Epithelial cell of proximal tubule (primary cell): ENCODE measurements at places on chromosomes 5 and 9.

DNA sequence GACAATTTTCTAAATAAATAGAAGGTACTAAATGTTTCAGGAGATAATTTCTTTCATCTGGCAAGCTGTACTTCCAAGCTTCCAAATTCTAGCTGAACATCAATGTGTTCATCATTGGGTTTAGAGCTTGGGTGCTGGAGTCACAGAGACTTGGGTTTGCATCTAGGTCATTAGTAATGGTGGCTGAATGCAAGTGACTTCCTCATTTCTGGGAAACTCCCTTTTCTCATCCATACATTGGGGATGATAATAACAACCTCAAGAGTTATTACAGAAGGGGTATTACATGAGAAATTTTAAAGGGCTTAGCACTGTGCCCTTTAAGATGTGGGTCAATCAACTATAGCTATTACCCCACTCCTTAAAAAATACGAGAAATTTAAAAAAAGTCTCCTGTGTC, 41.1 kb upstream of the KLF4 start:
- DNase-seq = no peak

- no peak for DNase-seq
Measured at GRCh38 chr9:26744191-26744965, 148.2 kb downstream of the CAAP1 start.

- DNase-seq = no peak
Measured at GRCh38 chr5:66974256-66974655, 222.3 kb downstream of the CD180 start.

GRCh38 chr9:29006628-29007027, 1433.3 kb upstream of the C9orf72 start:
- DNase-seq = no peak

DNA sequence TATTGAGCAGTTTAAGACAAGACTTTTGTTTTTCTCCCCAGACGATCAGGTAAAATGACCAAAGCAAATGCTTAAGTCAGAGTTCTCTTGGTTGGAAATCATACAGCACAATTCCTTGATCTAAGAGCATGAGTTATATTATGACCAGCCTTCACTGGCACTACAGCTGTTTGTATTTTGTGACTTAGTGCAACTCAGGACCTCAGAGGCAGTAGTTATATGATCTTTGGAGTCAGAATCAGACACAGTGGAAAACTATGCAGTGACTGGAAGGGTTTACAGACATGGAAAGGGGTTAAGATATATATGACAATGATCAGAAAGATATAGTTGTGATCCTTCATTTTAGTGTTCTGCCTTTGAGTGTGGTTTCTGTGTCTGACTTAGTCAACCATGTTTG, 24.3 kb downstream of the RAD23B start:
- no peak for DNase-seq

DNA sequence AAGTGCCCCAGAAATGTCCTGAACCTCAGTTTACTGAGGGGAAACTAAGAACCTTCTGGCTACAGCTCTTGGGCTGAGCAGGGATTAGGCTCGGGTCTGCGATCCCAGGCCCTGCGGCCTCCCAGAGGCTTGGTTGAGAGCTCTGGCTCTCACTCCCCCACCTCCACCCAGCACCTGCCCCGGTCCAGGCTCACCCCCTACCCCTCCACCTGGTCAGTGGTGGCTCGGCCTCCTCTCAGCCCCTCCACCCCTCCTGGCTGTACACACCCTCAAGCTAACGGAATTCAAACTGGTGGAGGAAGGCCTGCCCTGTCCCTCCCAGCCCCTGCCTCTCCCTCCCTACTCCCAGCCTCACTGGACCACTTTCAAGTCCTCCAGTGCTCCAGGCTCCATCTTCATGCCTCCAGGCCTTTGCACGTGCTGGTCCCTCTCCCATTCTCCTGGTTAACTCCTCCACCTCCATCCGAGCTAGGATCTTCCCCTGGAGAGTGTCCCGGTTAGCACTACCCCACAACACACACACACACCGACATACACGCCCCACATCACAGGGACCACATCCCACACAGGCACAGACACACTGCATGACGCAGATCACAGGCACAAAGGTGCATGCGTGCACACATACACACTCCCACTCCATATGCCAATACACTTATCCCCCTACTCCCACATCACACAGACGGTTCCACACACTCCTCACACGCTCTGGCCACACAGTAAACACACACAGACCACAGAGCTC, 130.9 kb downstream of the C9orf50 start:
- DNase-seq = no peak

GRCh38 chr5:33812746-33813145, 79.0 kb downstream of the ADAMTS12 start:
- no peak for DNase-seq

- no peak for DNase-seq
Measured at GRCh38 chr9:14403081-14403480, 89.1 kb upstream of the NFIB start.

DNA sequence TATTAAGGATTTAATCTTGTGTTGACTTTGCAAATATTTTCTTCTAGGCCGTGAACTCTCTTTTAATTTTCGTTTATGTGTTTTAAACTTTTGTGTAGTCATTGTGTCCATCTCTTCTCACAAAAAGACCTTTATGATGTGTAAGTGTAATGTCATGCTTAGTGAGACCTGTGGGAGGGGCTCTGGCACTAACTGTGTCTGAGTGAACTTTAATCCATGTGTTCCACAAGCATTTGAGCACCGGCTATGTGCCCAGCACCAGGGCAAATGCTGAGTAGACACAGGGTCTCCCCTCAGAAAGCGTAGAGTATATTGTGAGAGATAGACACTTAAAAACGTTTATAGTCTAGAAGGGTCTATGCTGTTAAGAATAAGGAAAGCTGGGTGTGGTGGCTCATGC, 272.6 kb upstream of the TUT7 start:
- no peak for DNase-seq

DNA sequence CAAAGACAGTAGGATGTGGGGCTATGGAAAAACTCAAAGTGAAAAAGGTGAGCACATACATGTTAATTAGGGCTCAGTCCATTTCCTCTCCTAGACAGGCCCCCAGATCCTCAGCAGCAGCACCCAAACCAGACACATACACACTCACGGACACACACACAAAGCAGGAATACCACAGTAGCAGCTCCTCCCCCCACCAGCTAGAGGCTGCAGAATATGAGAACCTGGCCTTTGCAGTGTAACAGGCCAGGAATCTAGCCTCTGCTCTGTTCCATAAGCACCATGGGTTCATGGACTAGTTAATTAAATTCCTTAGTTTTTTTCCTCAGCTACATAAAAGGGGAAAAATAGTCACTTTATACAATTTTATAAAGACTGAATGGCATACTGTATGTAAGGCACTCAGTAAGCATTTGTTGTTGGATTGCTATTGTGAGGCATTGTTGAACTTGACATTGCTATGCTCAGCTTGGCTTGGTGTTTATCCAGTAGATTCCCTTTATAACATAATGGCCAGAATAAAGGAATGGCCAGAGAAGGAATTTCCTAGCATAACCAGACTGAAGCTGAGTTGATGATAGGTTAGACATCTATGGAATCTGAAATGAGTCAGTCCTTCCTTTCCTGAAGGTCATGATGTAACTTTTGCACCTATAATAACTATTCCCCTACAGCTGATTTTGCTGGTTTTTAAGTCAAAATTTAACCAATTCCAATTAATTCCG, 186.8 kb downstream of the SEMA5A start:
- DNase-seq = peak; percentile 50

- no peak for DNase-seq
Measured at GRCh38 chr5:15103864-15104263, 232.3 kb upstream of the ANKH start.

DNA sequence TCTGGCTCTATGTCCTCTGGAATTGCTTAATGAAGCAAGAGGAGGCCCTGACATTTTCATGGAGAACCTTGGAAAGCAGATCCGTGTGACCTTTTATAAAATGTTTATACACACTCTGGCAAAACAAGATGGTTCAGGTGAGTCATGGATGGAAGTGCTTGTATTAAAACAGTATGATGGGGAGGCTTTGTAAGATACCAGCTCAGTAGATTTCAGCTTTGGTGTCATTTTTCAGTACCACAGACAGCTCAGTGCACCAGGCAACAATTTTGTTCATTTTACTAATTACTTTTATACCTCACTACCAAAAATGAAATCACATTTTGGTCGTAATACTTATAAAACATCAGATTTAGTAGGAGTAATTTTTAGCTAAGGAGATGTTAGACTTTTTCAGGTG, 5.2 kb downstream of the KCNN2 start:
- DNase-seq = no peak

DNA sequence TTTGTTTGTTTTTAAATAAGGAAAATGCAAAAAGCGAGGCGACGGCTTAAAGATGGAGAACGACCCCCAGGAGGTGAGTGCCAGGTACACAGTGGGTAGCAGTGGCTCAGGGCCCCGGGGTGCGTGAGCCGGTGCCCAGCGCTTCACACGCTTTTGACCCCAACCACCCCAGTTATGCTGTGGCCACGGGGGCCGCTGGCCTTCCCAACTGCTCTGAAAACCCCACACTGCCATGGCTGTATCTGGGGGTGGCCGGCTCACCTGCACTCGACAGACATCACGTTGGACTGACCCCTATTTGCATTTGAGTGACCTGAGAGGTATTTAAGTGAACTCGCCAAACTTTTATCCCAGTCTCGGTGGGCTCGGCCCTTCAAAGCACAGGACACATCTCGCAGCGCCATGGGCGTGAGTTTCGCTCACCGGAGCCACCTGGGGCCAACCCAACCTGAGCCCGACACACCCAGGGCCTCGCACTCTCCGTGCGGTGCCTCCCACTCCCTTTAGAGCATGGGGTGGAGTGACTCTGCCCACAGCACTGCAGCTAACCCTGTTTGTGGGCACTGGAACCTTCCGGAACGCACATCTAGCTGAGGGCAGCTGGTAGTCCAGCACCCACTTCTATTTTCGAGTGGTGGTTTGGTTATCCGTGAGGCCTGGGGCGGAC, 13.7 kb upstream of the AJM1 start:
- no peak for DNase-seq

- DNase-seq = no peak
Measured at GRCh38 chr5:79255786-79256557, 20.0 kb downstream of the JMY start.

DNA sequence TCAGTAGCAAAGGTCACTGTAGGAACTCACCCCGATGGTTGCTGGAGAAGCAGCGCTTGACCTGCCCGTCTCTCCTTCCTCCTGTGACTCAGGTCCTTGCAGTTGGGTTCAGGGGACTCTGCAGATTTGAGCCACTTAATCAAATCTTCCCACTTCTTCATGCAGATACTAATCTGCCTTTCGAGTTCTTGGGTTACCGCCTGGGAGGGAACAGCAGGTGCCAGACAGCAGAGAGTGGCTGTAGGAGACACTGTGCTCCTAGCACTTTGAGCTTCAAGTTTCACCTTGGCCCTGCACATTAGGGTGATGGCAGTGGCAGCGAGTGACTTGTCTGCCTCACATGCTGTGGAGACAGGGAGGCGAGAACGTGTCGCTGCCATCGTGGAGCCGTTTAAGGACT, 478.3 kb downstream of the PSAT1 start:
- DNase-seq = no peak

DNA sequence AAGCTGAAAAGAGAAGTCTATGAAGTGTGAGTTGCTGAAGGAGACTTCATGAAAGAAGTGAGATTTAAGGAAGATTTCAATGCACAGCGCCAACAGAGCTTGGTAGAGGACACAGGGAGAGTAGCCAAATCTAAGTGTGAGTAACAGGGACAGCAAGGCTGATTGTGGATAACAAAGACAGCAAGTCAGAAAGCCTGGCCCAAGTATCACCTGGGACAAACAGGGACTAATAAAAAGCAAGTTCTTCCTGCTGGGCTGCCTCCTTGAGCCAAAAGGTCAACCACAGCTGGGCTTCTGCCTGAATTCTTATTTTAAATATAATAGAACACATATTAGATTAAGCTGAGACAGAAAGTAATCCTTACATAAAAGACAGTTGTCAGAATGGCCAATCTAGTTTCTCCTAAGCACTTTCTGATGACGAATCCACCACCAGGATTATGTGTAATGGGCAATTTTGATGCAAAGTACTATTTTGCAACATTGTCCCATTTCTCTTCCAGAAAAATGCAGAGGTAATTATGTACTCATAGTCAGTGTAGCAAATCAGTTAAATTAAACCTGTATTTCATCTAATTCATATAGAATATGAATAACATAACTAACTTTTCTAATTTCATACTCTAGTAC, 73.8 kb downstream of the MAPKAP1 start:
- DNase-seq = no peak

DNA sequence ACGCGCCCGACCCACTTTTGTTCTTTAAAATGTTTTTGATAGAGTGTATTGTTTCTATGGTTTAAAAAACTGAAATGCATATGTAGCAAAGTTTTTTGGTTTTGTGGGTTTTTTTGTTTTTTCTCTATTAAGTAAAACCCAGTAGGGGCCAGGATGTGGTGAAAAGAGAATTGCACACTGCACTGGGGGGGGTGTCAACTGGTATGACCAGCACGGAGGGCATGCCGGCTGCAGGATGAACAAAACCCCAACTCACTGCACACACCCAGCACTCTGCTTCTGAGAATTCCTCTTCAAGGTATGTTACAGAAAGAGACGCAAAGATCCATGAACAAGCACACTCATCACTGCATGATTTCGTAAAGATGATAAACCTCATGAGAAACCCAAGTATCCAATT, 75.0 kb downstream of the STK10 start:
- no peak for DNase-seq

- no peak for DNase-seq
Measured at GRCh38 chr5:145887976-145888574, 15.3 kb upstream of the GRXCR2 start.

DNA sequence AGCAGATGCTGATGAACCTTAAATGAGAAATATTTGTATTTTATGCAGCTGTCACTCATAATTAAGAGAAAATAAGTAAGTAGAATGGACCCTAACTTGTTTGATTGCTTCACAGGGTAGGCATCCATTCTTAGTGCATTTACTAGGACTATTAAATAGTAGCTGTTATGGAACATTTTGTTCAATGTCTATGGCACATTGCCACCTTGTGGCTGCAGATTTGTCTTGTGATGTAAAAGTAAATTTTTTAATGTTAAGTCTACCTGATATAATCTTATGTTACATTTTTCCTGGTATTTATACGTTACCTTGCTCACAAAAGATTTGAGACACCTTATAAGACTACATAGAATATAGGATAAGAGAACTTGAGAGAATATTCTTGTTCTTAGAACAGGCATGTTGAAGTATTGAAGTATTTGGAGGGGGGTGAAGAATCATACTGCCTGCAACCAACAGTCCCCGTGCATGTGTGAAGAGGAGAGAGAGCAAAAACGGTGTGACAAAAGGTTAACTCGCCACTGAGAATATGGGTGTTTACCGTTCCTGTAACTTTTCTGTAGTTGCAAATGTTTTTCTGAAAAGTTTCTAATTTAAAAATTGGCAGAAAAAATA, 161.1 kb downstream of the MAST4 start:
- no peak for DNase-seq

- no peak for DNase-seq
Measured at GRCh38 chr9:68495247-68495646, 45.4 kb downstream of the TMEM252 start.

DNA sequence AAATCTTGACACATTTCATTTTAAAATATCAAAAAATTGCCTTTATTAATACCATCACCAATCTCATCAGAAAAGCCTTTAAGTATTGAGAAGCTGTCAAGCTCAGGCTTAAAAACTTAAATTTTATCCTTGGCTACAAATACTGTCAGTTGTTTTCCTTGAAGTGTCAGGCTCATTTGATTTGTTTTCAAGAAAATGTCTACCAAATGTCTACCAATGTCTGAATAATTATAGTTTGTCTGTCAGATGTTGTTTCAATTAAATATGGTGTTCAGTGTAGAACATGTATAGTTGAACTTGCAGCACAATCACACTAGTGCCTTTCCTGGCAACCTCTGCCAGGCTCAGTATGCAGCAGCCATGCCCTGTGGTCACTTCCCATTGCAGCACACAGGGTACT, 455.2 kb upstream of the ADAMTS16 start:
- no peak for DNase-seq
